ENCODE measurements at places on chromosomes 3 and 15. TPM values are rescaled to one million over a fixed set of nuclear protein-coding genes. Genes with fewer than 3 reads are reported as not detected.

Gene SPINK8
- not detected for total RNA-seq

Gene MDFIC2
- not detected for total RNA-seq

Gene GNAI2
- total RNA-seq: 732 TPM

Gene C3orf85
- not detected for total RNA-seq

Gene STAB1
- 267 TPM for total RNA-seq

Gene TGM4
- 0.33 TPM for total RNA-seq

Gene GJD2
- total RNA-seq: not detected

Gene MTFMT
- 13.1 TPM for total RNA-seq

Measured in vein endothelial cell (primary cell).